Activated T-helper 9 cell treated with anti-CD3 and anti-CD28 coated beads, Interleukin-2, amount 50 U/mL, for 16 hours (primary cell): ENCODE measurements at places on chromosomes 4 and X.

GRCh38 chr4:175807547-175807946, 4.5 kb downstream of the GPM6A start:
- DNase-seq = no peak

DNA sequence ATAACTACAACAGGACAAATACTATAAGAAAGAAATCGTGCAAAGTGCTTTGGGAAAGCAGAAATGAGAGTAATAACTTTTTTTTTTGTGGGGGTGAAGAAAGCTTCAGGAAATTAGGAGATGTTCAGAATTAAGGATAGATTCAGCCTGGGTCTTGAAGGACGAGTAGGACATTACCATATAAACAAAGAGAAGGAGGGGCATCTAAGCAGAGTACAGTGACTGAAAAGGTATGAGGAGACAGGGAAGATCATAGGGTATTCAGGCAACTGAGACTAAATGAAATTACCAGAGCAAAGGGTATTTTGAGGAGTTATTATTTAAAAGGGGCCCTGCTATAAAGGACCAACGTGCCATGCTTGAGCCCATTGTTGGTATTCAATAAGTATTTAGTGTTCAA, 3.1 kb upstream of the STAP1 start:
- no peak for DNase-seq

DNA sequence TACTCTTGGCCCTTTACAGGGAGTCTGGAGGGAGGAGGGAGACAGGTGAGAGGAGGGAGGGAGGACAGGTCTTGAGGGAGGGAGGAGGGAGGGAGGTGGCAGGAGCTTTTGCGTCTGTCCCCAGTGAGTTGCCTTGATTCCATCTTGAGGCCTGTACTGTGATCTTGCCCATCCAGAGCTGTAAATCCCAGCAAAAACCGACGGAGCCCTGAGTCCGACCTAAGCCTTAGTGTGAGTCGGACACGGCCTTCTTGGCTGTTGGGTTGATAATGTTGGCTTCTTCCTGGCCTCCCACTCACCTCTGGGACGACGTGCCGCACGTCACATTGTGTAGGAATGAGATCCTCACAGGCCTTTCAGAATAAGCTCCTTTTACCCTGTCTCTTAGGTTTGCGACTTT, 72.5 kb downstream of the RGS12 start:
- DNase-seq = no peak

- DNase-seq = no peak
Measured at GRCh38 chr4:2065106-2065930, 6.2 kb downstream of the NAT8L start.

- DNase-seq = peak; percentile 34
Measured at GRCh38 chr4:48653217-48654014, 126.7 kb downstream of the FRYL start.

DNA sequence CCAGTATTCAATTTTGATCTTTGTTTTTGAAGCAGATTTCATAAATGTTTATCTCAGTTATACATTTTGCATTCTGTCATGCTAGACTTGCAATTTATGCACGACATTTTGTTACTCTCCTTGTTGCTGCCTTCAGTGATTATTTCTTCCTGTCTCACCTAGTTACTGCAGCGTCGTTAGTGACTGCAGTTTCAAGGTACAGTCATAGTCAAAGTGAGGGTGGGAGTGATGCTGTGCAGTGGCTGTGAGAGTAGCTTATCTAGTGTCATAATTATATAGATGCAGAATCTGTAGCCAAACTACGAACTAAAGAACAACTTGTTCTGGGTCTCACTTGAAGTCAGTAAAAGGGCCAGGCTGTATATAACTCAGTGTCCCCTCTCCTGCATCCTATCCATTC, 69.8 kb downstream of the GPR101 start:
- no peak for DNase-seq

DNA sequence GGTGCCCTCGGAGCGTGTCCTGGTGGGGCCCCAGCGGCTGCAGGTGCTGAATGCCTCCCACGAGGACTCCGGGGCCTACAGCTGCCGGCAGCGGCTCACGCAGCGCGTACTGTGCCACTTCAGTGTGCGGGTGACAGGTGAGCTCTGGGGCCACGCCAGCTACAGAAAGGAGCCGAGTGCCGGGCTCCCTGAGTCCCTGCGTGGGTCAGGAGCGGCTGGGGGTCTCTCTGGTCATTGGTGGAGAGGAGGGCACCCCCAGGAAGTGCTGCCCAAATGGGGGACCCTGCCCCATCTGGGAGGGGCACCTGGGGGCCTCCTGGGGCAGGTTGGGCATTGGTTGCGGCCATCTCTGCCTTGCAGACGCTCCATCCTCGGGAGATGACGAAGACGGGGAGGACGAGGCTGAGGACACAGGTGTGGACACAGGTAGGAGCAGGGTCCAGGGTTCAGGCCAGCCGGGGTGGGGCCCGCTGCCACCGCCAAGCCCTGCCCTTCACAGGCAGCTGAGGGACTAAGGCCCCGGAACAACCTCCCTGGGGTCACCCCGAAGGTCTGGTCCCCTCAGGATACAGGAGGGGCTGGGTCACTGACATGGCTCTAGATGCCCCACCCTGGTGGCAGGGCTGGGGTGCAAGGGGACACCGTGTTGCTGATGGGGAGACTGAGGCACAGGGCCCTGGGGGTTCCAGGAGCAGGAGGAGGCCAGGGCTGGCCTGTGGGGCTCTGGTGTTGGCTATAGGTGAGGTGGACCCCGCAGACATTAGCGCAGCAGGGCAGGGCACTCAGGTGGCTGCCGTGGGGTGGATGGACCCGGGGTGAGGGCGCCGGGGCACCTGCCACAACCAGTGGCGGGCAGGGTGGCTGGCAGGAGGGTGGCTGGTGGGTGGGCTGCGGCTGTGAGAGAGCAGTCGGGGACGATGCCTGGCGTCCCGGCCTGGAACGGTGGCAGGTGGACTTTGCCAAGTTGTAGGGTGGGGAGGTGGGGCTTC, 6.6 kb downstream of the FGFR3 start:
- no peak for DNase-seq

- no peak for DNase-seq
Measured at GRCh38 chr4:70533211-70533610, 14.8 kb downstream of the AMTN start.

DNA sequence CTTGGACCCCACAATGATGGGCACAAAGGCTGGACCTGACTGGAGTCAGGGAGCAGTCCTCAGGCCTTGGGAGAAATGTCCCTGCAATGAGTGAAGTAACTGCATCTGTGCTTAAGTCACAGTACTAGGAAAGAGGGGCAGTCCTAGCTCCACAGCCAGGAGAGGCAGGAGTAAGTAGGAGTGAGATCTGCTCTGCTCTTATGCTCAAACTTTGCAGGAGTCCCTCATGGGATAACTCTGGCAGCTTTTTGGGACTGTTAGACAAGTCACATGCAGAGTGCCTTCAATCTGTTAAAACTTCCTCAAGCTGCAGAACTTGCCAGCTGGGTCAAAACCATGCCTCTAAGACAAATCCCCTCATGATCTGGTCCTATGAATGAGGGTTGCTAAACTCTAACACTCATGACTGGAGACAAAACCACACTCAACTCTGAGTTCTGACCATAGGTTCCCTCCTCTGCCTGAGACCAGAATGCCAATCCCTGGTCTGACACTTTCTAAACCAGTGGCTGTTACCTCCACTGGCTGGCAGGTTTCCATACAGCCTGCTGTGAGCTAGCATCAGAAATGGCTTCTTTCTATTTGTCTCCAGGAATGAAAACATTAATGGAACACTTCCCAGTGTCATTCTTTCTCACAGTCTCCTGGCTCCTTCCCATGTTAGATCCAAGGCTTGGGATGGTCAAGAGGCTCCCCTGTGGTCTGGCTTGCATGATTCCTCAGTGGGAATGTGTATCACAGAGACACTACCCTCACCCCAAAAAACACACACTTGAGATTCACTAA, 819.3 kb downstream of the PCDH7 start:
- no peak for DNase-seq

GRCh38 chrX:66046612-66047235, 6.8 kb upstream of the VSIG4 start:
- peak; percentile 9 for DNase-seq

GRCh38 chr4:121146530-121146929, 17.6 kb downstream of the TNIP3 start:
- DNase-seq = no peak

GRCh38 chr4:83075311-83076095, 39.0 kb downstream of the PLAC8 start:
- no peak for DNase-seq

DNA sequence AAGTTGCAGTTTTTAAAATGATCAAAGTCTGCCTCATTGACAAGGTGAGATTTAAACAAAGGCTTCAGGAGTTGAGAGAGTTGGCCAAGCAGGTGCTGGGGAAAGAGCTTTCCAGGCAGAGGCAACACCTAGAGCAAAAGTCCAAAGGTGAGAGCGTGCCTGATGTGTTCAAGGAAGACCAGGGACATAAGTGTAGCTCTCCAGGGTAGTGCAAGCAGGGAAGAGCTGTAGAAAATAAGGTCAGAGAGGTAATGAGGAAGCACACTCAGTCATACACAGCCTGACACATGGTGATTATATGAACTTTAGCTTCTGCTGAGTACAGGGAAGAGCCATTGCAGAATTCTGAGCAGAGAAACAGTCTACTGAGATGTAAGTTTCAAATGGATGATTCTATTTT, 265.0 kb upstream of the NWD2 start:
- DNase-seq = no peak

GRCh38 chrX:47214435-47215077, 3.9 kb upstream of the CDK16 start:
- no peak for DNase-seq

- no peak for DNase-seq
Measured at GRCh38 chrX:123219916-123220315, 35.8 kb downstream of the GRIA3 start.

GRCh38 chrX:100895365-100896075, 21.4 kb upstream of the NOX1 start:
- DNase-seq = no peak

DNA sequence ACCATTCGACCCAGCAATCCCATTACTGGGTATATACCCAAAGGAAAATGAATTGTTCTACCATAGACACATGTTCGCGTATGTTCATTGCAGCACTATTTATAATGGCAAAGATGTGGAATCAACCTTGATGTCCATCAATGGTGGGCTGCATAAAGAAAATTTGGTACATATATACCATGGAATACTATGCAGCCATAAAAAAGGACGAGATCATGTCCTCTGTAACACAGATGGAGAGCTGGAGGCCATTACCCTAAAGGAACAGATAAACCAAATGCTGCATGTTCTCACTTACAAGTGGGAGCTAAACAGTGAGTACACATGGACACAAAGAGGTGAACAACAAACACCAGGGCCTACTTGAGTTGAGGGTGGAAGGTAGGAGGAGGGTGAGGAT, 45.1 kb downstream of the SCML2 start:
- no peak for DNase-seq

GRCh38 chr4:2660596-2661211, 95.4 kb downstream of the TNIP2 start:
- DNase-seq = no peak

GRCh38 chrX:97682991-97683840, 799.5 kb downstream of the RPA4 start:
- no peak for DNase-seq

DNA sequence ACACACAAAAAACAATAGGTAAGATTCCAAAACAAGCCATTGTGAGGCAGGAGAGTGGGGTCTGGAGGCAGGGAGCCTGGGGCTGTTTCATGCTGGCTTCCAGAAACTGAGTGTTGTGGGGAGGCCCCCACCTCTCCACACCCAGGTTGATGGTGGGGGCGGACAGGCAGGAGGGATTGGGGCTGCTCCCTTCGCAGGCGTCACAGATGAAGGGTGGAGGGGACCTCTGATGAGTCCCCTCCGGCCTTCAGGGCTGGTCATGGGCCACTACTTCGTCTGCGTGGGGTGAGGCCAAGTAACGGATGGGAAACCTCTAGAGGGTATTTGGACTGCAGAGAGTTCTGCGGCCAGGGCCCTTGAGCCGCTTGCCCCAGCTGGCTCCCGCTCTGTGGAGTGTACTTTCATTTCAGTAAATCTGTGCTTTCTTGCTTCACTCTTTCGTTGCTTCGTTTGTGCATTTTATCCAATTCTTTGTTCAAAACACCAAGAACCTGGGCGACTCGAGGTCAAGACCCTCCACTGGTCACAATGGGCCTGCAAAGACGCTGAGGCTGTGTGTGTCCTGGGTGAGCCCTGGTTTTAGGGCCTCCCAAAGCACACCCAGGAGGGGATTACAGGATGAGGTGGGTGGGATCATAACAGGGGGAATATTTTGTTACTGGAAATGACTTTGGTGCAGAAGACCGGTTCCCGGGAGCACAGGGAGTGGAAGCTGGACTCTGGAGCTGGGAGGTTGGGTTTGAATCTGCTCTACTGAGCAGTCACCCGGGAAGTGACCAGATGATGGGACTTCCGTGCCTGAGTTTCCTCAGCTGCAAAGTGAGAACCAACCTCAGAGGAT, 83.7 kb upstream of the ADRA2C start:
- DNase-seq = no peak

DNA sequence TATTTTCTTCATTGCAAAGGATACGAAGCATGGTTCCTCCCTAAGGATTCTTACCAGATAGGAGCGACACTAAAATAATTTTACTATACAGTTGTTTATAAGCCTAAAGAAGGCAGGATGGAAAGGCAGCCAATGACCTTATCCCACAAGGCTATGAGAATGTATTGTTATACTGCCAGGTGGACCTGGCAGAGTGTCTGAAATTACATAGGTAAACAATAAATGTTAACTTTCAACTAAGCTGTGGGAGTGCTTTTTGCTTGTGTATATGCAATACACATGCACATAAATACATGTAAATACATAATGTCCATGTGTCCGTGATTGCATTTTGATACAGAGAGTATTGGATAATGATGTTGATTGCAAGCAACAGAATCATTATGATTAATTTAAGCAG, 850.6 kb downstream of the CENPC start:
- DNase-seq = no peak

GRCh38 chr4:17283832-17284231, 228.1 kb downstream of the QDPR start:
- no peak for DNase-seq

GRCh38 chr4:1200425-1201035, 28.1 kb upstream of the SPON2 start:
- DNase-seq = no peak

GRCh38 chr4:164935363-164935762, 42.1 kb downstream of the TRIM61 start:
- DNase-seq = no peak

- DNase-seq = no peak
Measured at GRCh38 chrX:41661366-41662095, 27.2 kb upstream of the GPR34 start.

DNA sequence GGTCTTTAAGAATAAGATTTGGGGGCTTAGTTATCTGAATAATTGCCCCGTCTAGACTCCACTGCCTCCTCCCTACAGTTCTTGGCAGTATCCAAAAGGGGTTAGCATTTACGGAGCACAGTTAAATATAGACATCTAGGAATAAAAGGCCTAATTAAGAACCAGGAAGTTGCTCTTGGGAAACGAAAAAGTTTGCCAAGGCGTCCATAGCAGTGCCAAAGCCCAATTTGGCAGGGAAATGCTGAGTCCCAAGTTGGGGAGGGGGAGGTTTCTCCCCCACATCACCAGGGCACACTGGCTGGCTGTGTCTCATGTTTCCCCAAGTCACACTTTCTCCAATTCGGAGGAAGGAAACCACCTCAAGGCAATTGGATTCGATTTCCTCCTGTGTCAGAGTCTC, 338.7 kb downstream of the FBXW7 start:
- no peak for DNase-seq

- no peak for DNase-seq
Measured at GRCh38 chrX:144840616-144841015, 406.7 kb upstream of the SPANXN1 start.
